ENCODE measurements at places on chromosomes 11 and 22.

- DNase-seq, result no peak
These were observed 136.2 kb downstream of the ELP4 start for GRCh38 chr11:31645747-31646146.

DNA sequence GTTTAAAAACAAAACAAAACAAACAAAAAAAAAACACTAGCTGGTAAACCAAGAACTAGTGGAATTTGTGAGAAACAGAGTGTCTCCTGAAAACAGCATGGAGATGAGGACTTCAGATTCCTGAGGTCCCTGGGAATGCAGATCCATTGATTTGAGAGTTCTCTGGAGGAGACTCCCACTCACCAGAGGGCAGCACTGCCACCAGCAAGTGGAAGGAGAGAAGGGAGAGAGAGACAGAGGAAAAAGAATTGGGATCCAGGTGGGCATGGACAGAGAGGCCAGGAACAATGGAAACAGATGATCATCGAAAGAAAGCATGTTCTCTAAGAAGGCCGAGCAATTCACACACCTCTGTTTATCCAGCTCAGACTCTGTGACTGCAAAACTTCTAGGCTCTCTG lies 31.8 kb downstream of the ETS1 start:
- DNase-seq, result peak; percentile 47

- DNase-seq, result peak; percentile 56
These were observed 29.7 kb upstream of the DDX6 start for GRCh38 chr11:118820412-118821357.

DNA sequence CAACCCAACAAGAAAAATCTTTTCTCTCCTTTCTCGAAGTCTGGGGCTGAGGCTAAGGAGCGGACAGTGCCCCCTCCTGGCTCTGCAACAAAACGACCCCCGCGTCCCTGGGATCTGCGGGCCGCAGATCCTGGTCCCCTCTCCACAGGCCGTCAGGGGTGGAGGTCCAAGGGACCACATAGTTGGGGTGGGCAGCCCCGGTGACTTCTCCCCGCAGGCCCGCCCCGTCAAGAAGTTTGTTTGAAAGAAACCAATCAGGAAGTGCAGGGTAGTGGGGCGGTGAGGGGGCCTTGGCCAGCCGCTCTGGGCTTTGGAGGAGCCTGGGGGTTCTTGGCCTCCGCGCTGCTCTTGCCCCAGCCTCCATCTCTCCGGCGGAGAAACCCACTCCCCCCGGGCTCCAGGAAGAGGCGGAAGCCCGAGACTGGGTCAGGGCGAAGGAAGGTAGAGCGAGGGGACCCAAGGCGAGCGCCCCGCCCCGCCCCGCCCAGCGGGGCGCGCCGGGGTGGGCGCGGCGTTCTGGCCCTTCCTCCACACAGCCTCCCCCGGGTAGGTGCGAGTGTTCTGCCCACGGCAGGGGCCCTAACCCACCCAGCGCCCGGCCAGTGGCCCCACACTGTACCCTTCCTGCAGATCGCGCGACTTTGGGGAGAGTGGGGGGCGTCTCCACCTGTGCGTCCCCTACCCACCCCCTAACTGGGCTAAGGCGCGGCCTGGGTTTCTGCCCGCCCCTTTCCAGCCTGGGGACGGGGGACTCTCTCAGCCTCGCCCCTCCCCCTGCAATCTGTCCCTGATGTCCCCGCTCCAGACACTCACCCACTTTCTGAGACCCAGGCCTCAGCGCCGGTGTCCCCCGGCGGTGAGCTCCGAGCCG lies 1.3 kb downstream of the TP53I11 start:
- peak; percentile 71 for DNase-seq

DNA sequence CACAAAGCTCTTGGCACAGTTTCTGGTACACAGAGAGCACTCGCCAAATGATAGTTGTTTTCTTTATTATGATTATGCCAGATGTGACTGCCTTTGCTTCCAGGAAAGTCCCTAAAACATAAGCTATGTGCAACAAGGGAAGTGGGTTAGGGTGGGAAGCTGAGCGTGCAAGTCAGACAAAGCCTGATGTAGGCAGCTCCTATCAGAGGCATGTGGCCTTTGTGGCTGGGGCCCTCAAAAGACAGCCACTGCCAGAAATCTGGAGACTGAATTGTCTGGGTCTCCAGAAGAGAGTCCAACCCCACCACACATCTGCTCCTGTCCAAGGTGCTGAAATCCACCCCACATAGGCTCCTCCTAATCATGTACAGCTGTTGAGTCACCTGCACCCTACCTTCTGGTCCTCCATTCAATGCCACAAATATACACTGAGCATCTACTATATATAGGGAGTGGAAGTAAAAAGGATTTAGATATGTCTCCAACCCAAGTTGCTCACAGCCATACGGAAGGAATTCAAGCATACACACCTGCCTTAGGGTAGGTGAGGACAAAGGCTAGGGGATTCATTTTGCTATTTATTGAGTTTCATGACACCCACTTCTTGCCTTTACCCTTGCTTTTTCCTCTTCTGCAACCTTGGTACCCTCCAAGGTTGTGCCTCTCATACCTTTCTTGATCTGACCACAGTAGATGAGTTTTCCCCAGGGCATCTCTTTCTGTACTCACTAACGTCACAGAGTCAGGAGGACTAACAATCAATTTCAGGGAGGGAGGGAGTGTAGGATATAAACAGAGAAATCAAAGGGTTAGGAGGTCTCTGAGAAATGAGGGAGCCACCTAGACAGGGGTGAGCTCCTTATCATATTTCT lies 12.4 kb downstream of the SEC14L3 start:
- DNase-seq, result peak; percentile 78

DNA sequence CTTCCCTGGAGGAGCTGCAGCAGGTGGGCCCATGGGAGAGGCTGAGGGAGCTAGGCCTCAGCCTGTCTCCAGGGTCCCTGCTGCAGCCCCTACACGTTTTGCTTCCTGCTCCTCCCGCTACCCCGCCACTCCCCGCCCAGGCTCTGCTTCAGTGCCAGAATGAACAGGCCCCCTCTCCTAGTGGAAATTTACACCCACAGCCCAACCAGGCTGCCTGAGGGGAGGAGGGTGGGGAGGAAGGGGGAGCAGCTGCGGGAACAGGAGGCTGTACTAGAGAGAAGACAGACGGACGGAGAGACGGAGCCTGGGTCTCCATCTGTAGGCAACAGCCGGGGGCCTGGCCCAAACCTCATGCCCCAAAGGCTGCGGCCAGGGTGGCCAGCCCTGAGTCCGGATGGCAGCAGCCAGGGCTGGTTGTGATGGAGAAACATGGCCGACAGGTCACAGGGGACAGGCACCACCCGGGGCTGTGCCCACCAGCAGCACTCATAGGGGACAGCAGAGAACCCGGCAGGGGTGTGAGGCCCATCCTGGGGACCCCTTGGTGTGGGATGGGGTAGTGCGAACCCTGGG lies 20.6 kb downstream of the FLRT1 start:
- DNase-seq, result no peak

DNA sequence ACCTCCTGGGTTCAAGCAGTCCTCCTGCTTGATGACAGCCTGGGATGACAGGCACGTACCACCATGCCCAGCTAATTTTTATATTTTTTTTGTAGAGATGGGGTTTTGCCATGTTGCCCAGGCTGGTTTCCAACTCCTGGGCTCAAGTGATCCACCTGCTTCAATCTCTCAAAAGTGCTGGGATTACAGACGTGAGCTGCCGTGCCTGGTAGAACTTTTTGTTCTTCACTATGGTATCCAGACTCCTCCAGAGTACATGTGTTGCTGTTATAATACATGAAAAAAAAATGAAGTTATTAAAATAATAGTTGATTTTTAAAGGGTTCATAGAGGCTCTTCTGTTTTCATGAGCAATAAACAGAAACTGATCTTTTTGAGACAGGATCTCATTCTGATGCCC lies 29.6 kb downstream of the ZNF143 start:
- DNase-seq, result no peak

GRCh38 chr11:111845276-111846028 lies 25.9 kb downstream of the ALG9 start:
- DNase-seq, result no peak

DNA sequence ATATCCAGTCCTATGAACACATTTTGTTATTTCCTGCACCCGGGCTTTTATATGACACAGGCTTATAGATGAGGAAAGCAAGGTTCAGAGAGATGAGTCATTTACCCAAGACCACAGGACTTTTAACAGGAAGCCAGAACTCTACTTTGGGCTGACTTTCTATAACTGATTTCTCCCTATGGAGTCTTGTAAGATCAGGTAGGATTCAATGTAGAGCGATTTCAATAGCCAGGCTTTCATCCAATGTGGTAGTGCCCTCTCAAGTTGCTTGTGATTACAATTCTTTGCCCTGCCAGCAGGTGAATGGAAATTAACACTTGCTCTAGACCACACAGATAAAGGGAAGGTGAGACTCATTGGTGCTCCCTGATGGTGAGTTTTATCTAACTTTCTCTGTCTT lies 378.3 kb downstream of the INSC start:
- peak; percentile 28 for DNase-seq

DNA sequence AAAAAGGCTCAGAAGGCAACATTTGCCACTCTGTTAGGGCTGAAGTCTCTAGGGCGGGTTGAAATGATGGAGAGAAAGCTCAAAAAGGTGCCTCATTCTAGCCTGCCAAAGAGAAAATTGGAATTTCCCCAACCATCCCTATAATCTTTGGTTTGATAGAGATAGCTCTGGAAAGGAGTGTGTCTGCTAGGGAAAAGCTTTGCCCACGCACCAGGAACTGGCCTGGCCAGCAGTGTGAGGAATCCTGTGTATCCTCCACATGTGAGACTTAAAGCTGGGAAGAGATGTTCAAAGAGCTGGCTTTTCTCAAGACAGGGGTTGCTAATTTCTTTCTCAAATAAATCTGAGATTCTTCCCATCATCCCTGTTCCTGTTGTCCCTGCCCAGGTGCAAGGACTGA lies 193.7 kb downstream of the OPCML start:
- DNase-seq, result no peak

GRCh38 chr11:10648871-10649270 lies 44.7 kb downstream of the IRAG1 start:
- no peak for DNase-seq

- no peak for DNase-seq
These were observed 379.1 kb downstream of the BRD1 start for GRCh38 chr22:49448526-49448925.

DNA sequence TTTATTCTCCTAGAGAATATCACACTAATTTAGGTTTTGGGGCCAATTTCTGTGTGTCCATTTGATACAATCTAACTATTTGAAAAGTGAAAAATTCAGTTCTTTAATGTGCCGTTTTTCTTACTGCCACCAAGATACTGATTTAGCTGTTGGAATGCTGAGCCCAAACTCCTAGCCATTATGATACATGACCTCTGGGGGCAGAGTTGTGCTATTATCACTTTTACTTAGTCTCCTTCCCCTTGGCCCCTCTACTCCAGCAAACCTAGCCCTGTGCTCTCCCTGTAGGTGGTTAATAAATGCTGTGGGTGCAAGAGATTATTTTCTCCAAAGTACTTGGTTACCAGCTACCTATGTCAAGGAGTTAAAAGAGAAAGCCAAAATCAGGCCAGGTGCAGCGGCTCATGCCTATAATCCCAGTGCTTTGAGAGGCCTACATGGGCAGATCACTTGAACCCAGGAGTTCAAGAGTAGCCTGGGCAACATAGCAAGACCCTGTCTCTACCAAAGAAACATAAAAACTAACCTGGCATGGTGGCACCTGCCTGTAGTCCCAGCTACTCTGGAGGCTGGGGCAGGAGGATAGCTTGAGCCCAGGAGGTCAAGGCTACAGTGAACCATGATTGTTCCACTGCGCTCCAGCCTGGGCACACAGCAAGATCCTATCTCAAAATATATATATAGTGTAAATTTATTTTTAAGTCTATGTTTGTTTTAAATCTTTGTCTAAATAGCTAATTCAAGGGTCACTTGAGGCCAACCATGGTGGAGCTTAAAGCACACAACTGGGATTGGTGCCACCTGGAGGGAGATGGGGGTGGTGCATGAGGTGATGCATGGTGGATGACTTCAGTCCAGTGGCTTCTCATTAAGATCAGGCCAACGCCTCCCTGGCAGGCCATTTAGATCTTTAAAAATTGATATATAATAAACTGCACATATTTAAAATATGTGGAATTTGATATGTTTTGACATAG lies 193.2 kb upstream of the PLET1 start:
- peak; percentile 81 for DNase-seq

DNA sequence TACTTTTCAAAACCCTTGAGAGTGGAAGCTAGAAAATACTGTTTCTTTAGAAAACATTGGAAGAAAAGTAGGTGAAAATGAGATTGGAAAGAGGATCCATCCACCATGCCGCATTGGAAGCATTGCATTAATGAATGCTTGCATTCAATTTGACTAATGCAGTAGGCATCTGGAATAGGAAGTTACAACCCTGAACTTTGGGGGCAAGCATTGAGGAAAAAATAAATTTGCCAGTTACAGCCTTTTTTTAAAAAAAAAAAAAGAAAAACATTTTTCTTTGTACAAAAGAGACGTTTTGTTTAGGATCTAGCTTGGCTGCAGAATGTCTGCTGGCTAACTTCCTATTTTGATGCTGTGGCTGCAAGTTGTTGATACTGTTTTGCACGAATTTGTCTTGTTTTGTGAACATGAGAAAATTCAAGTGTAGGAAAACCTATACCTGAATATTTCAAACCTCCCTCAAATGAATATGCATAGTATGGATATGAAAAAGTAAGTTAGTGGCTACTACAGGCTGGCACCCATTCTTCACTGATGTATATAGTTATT lies 28.1 kb downstream of the RTN3 start:
- DNase-seq, result no peak

GRCh38 chr11:1654388-1655167 lies 25.0 kb downstream of the KRTAP5-5 start:
- DNase-seq, result no peak

DNA sequence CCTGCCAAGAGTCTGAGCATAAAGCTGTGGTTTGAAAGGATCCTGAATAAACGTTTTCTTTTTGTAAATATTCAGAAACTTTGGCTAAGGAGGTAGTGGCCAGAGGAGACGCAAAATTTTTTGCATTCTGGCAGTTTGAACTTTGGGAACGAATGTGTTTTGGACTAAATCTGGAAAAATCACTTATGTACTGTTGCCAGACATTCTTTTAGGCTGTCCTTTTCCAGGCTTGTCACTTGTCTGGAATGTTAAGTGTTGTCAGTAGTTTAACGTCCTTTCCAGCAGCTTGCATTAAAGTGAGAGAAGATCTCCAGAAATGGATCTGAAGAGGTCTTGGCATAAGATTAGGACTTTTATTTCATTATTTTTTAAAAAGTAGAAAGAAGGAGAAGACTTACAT lies 18.5 kb downstream of the SPECC1L start:
- no peak for DNase-seq

GRCh38 chr22:44586999-44587736 lies 89.1 kb upstream of the RTL6 start:
- no peak for DNase-seq

- DNase-seq, result no peak
These were observed 1038.5 kb downstream of the OPCML start for GRCh38 chr11:132493801-132494200.

DNA sequence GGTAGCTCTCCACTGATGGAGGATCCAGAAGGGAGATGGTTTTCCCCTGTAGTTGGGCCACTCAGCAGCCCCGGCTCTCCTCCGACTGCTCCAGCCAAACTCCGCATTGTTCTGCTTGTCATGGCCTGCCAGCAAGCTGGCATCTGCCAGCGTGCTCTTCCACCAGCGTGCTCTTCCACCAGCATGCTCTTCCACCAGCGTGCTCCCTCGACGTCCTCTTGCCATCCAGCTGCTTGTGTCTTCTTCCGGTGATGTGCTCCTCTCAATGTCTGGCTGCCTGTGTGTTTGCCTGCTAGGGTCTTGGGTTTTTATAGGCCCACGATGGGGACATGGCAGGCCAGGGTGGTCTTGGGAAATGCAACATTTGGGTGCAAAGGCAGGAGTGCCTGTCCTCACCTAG lies 43.5 kb upstream of the GNAZ start:
- DNase-seq, result no peak

GRCh38 chr11:112185883-112186282 lies 10.6 kb downstream of the BCO2 start:
- DNase-seq, result no peak

All from iPS-NIHi11 (cell line).